ENCODE measurements at places on chromosomes 7 and 10. TPM values are rescaled to one million over a fixed set of nuclear protein-coding genes. Genes with fewer than 3 reads are reported as not detected.

DNA sequence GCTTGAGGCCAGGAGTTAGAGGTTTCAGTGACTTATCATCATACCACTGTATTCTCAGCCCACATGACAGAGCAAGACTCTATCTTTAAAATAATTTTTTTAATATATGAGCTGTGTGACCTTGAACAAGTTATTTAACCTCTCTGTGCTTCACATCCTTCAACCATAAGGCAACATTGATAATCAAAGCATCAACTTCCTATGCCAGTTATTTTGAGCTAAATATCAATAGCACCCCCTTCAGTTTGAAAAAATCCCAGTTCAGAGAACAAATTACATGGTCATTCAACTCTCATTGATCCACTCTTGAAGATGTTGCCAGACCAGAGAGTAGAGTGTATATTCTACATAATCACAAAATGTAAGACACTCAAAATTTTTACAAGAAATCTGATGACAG is 53.0 kb downstream of the ASNS start:
- DNase-seq, result no peak

DNA sequence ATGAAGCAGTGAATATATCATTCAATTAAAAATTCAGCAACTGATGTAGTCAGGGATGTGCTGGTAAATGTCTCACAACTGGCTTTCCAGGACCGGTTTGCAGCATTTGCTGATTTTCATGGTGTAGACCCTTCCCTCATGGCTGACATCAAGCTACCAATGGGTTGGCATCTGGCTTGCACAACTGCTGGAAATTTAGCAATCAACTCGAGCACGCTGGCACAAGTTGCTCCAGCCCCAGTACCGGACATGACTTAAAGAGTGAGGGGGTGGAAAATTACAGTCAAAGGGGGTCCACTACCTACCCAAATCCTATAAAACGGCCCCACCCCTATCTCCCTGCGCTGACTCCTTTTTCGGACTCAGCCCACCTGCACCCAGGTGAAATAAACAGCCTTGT is 198.4 kb upstream of the NRP1 start:
- DNase-seq, result no peak

The C10orf53 gene
- polyA plus RNA-seq, result not detected

The INMT gene
- polyA plus RNA-seq, result not detected

- no peak for DNase-seq
Measured at GRCh38 chr7:133582766-133583523, 330.1 kb downstream of the EXOC4 start.

The NANOS1 gene
- not detected for polyA plus RNA-seq

DNA sequence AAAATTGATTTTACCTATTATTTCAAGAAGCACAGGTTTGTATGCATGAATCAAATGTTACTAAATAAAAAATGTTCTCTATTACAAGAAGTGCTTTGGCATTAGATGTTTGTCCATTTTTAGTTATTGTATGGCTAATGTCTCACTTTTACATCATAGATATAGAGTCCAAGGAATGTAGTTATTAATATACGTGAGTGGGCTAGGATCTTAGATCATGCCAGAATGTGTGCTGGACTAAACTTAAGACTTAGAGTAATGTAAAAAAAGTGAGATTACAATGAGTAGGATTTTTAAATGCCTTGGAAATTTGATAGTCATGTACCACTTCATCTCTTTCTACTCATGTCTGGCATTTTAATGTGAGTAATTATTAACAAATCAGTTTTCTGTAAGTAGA is 196.6 kb downstream of the ARL4A start:
- no peak for DNase-seq

The MARVELD1 gene
- polyA plus RNA-seq, result 0.09 TPM

GRCh38 chr10:15745751-15746150 is 26.0 kb upstream of the ITGA8 start:
- DNase-seq, result no peak
